ENCODE measurements at places on chromosomes 2 and 18.

GRCh38 chr2:128311216-128311754 is 7.4 kb downstream of the HS6ST1 start:
- no peak for DNase-seq
- H3K4me1 ChIP-seq = peaks cover 50% of the 10 kb centered on the region
- no peaks in the 10 kb centered on the region for H3K36me3 ChIP-seq
- no peak overlapping the region for H3K4me3 ChIP-seq
- H3K27ac ChIP-seq = no peak overlapping the region
- no peaks in the 10 kb centered on the region for H3K27me3 ChIP-seq

DNA sequence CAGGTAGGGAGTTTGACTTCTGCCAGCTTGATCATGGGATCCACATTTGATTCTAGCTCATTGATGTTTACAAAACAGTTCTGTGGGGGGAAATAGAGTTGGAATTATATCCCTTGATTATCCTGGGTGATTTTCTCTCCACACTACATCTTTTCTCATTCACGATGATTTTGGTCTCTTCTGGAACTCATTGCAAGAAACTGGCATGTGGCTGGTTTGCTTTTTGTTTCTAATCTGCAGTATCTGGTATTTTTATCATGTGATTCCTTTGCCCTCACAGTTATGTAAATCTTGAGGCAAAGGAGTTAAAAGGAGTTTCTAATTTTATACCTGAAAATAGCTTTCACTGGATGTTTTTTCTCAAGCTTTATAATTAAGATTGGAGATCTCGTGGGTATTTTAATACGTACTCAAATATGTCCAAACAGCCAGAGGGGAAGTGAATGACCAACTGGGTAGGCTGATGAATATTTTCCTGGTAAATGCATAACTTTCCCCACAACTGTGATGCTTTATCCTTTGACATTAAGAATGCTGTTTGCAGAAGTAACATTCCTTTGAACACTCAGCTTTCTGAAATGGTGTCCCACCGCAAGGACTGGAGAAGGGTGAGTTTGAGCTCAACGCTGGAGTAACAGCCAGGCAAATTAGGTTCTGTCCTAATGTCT is 502.9 kb upstream of the ZEB2 start:
- no peaks in the 10 kb centered on the region for H3K36me3 ChIP-seq
- no peak overlapping the region for H3K4me3 ChIP-seq
- DNase-seq = no peak

- H3K27ac ChIP-seq = no peak overlapping the region
- no peaks in the 10 kb centered on the region for H3K27me3 ChIP-seq
- no peak for DNase-seq
- no peaks in the 10 kb centered on the region for H3K4me1 ChIP-seq
- no peaks in the 10 kb centered on the region for H3K36me3 ChIP-seq
These were observed 474.0 kb upstream of the MEIS1 start for GRCh38 chr2:65960953-65961352.

GRCh38 chr2:195756218-195756942 is 99.4 kb downstream of the SLC39A10 start:
- DNase-seq = no peak
- no peaks in the 10 kb centered on the region for H3K27me3 ChIP-seq
- no peak overlapping the region for H3K27ac ChIP-seq
- no peaks in the 10 kb centered on the region for H3K4me1 ChIP-seq
- no peaks in the 10 kb centered on the region for H3K36me3 ChIP-seq

DNA sequence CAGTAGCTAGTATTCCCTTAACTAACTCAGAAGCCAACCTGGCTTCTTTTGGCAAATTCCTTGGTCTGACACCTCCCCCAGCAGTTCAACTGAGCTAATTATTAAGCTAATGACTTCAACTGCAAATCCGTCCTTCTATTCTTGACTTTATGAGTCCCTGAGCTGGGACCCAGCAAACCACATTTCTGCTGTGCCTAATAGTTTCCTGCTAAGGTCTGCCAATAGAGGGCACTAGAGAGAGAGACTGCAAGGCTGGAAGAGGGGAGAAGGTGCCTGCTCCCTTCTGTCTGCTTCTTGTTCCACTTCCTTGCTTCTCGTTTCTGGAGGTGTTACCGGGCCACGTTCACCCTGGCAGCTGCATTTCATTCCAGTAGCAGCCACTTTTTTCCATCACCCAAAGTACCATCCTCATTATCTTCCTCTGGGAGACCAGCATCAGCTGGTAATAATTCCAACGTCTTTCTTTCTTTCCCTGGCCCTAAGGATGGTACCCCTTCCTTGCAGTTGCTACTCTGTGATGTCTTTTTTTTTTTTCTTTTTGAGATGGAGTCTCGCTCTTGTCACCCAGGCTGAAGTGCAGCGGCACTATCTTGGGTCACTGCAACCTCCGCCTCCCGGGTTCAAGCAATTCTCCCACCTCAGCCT is 352.0 kb downstream of the TNS1 start:
- DNase-seq = peak; percentile 24
- H3K4me1 ChIP-seq = no peaks in the 10 kb centered on the region
- H3K27ac ChIP-seq = peak overlapping the region; percentile 27

- H3K4me3 ChIP-seq = no peak overlapping the region
- H3K27ac ChIP-seq = no peak overlapping the region
- no peaks in the 10 kb centered on the region for H3K27me3 ChIP-seq
- H3K36me3 ChIP-seq = no peaks in the 10 kb centered on the region
These were observed 73.9 kb upstream of the NRXN1 start for GRCh38 chr2:51105811-51106210.

DNA sequence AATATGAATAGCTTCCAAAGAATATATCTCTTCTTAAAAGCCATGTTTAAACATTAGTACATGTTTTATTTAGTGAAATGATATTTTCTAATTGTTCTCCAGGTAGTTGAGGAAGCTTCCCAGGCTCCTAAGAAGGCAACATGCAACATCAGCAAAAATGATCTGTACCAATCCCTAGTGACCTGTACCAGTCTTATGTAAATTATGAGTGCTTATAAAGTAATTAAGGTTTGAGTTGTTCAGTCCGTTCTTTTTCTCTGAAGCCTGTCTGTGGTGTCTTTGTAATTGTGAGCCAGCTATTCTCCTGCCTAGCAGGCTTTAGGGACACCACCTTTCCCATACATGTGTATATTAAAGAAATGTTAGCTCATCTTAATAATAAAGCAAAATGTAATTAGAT is 98.2 kb downstream of the PKP4 start:
- H3K27ac ChIP-seq = no peak overlapping the region
- no peaks in the 10 kb centered on the region for H3K27me3 ChIP-seq
- DNase-seq = no peak
- no peaks in the 10 kb centered on the region for H3K36me3 ChIP-seq
- no peak overlapping the region for H3K4me3 ChIP-seq

DNA sequence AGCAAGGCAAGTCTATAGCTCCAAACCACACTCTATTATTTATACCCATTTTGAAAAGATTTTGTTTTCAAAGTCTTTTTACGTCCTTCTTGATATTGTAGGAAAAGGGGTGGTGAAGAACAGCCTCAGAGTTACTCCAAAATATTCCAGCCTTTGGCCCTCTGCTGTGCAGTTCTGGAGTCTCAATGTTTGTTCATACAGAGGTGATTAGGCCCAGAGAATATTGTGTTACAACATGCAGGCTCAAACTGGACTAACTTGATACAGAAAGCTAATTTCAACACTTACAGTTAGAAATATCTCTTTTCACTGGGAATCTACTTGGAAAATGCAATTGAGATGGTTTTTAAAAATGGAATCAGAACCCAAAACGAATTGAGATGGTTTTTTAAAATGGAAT is 40.4 kb upstream of the SLC25A52 start:
- no peaks in the 10 kb centered on the region for H3K27me3 ChIP-seq
- DNase-seq = no peak
- H3K27ac ChIP-seq = no peak overlapping the region
- H3K4me3 ChIP-seq = no peak overlapping the region
- no peaks in the 10 kb centered on the region for H3K36me3 ChIP-seq

GRCh38 chr2:98334439-98335078 is 11.7 kb upstream of the CNGA3 start:
- H3K4me3 ChIP-seq = no peak overlapping the region
- no peak overlapping the region for H3K27ac ChIP-seq
- H3K4me1 ChIP-seq = no peaks in the 10 kb centered on the region
- peaks cover 4% of the 10 kb centered on the region for H3K36me3 ChIP-seq
- H3K27me3 ChIP-seq = peaks cover 31% of the 10 kb centered on the region

- no peaks in the 10 kb centered on the region for H3K27me3 ChIP-seq
- no peaks in the 10 kb centered on the region for H3K36me3 ChIP-seq
- no peak overlapping the region for H3K27ac ChIP-seq
- no peaks in the 10 kb centered on the region for H3K4me1 ChIP-seq
These were observed 364.7 kb downstream of the ERBB4 start for GRCh38 chr2:212173756-212174510.

DNA sequence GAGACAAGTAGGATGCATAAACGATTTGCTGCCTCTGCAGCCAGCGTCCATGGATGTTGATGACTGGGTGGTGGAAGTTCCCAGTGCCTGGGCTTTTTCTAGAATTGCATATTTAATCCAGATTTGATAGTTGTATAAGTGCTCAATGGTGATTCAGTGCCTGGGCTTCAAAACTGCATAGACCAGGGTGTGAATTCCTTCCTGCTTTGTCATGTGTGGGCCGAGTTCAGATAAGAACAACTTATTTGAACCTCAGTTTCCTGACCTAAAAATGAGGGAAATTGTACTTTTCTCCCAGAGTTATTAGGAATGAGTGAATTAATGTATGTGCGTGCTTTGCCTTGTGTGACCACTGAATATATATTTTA is 154.6 kb downstream of the WDSUB1 start:
- no peak overlapping the region for H3K27ac ChIP-seq
- no peaks in the 10 kb centered on the region for H3K27me3 ChIP-seq
- DNase-seq = no peak
- H3K4me1 ChIP-seq = no peaks in the 10 kb centered on the region

- peak; percentile 57 for DNase-seq
- no peaks in the 10 kb centered on the region for H3K27me3 ChIP-seq
- no peak overlapping the region for H3K27ac ChIP-seq
- peaks cover 10% of the 10 kb centered on the region for H3K36me3 ChIP-seq
These were observed 19.2 kb downstream of the E2F6 start for GRCh38 chr2:11446733-11447248.

DNA sequence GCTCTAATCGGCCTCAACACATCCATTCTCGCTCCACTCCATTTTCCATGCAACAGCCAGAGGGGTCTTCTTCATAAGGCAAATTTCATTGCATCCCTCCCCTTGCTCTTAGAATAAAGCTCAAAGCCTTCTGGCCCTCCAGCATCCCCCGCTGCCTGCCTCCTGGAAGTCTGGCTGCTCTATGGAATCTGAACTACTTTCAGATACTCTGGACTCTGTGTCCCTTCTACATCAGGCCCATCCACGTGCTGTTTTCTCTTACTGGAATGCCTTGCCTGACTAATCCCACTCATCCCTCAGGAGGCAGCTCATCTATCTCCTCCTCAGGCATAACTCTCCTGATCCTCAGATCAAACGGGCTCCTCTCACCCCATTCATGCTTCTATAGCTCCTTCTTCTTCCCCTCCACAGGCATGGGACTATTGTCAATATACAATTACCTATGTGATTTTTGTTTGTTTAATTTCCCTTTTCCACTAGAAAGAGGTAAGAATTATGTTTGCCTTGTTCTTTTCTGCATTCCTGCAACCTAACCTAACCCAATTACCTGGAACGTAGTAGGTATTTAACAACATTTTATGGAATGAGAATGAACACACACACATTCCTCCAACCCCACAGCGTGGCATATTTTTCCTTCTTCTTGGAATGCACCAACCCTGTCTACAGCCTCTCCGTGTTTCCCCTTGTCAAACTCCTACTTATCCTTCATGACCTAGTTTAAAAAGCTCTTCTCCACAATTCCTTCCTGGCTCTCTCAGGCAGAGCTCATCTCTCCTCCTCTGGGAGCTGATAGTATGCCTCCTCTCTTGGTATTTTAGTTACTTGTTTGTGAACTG is 49.5 kb downstream of the LBH start:
- no peaks in the 10 kb centered on the region for H3K27me3 ChIP-seq
- no peak for DNase-seq
- peaks cover 32% of the 10 kb centered on the region for H3K4me1 ChIP-seq

- H3K4me3 ChIP-seq = no peak overlapping the region
- H3K27ac ChIP-seq = no peak overlapping the region
- no peak for DNase-seq
- H3K27me3 ChIP-seq = no peaks in the 10 kb centered on the region
- H3K36me3 ChIP-seq = no peaks in the 10 kb centered on the region
- H3K4me1 ChIP-seq = no peaks in the 10 kb centered on the region
These were observed 586.5 kb upstream of the SLC8A1 start for GRCh38 chr2:41038408-41038807.
